ENCODE measurements at places on chromosomes 5 and 9. TPM values are rescaled to one million over a fixed set of nuclear protein-coding genes. Genes with fewer than 3 reads are reported as not detected.

- DNase-seq, result no peak
Observed at GRCh38 chr9:75461183-75461582, 372.9 kb downstream of the OSTF1 start.

GRCh38 chr5:173786286-173787187, 101.6 kb upstream of the CPEB4 start:
- no peak for DNase-seq

DNA sequence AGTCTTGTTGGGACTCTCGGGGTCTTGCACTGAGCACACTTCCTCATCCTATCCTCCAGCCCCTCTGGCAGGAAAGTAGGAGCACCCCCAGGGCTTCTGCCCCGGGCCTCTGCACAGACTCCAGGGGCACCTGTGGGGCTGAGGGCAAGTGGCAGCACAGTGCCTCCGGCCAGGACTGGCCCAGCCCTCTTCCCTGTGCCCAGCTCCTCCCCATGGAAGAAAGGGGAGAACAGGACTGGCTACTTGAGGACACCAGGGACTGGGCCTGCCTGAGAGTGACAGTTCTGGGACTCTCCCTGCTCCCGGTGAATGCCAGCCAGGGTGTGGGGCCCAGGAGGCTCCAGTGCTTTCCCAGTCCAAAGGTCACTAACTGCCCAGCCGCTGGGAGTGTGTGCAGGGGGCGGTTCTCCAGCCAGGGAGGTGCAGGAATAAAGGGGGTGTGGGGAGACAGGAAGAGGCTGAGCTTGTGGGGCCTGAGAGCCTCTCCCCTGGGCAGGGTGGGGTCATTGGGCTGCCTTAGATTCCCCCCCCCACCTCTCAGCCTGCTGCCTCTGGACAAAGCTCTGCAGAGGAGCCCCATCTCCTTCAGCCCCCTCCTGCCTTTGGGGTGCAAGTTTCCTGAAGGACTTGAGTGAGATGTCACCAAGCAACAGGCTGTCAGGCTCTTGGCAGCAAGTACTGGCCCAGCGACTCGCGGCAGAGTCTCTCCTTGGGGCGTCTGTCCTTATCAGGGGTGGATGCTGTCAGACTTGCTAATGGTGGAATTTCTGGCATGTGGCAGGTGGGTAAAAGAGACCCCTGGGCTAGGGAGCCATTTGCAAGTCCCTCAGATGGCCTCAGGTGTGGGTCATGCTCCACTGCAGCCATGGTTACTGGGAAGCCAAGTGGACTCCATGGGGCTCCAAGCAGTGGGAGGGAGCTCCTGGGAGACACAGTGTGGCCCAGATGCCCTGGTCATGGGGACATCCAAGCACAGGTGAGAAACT, 19.1 kb upstream of the JADE2 start:
- peak; percentile 57 for DNase-seq

GRCh38 chr5:52783226-52783959, 4.3 kb upstream of the ITGA1 start:
- no peak for DNase-seq

- DNase-seq, result no peak
Observed at GRCh38 chr9:136808806-136809158, 1.0 kb downstream of the RABL6 start.

DNA sequence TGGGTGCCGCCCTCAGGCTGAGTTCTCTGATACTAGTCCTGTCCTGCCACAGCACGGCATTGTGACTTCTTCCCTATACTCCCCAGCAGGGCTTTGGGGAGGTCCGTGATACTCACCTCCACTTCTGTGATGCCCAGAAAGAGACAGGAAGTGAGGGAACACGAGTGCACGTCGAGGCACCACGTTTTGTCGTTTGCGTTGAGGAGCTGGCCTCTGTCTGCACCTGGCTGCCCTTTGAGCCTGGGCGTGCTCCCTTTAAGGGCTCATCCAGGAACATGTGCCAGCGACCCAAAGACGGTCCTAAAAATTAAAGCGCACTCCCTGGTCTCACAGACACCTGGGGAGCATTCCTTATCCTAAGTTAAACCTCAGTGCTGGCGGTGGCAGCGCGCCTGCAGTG, 8.7 kb upstream of the IRX4 start:
- no peak for DNase-seq

DNA sequence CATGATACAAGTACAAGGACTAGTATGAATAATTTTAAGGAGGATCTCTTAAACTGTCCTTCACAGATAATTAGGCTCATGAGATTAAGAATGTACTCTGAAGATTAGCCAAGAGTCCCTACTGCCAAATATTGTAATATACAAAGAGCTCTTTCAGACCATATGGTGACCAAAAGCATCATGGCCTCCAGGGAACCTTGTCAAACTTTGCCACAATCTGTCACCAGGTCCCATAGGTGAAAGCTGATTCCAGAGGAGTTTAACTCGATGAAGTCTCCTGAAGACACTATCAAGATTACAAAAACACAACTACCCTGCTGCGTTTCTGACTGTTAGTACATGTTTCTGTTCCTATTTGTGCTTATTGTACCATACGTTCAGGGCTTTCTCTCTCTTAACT, 395.4 kb upstream of the ITGA1 start:
- no peak for DNase-seq

- no peak for DNase-seq
Observed at GRCh38 chr5:132283423-132284043, 10.7 kb upstream of the SLC22A4 start.

GRCh38 chr5:76804266-76804665, 14.6 kb upstream of the F2RL1 start:
- no peak for DNase-seq

DNA sequence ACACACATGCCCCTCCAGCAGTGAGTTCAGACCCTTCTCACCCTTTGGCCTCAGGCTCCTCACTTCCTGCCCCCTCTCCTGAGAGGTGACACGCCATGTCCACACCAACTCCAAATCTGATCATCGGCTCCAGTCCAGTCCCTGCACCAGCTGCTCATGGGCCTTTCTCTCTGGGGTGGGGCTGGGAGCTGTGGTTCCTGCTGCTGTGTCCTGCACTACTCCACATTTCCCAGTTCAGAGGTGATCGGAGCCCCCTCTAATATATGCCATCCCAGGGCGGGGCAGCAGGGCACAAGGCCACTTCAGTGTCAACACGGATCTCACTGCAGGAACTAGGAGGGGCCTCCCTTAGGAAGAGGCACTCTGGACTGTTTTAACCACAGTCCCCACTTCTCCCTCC, 91.5 kb downstream of the ADAMTS2 start:
- DNase-seq, result peak; percentile 36

DNA sequence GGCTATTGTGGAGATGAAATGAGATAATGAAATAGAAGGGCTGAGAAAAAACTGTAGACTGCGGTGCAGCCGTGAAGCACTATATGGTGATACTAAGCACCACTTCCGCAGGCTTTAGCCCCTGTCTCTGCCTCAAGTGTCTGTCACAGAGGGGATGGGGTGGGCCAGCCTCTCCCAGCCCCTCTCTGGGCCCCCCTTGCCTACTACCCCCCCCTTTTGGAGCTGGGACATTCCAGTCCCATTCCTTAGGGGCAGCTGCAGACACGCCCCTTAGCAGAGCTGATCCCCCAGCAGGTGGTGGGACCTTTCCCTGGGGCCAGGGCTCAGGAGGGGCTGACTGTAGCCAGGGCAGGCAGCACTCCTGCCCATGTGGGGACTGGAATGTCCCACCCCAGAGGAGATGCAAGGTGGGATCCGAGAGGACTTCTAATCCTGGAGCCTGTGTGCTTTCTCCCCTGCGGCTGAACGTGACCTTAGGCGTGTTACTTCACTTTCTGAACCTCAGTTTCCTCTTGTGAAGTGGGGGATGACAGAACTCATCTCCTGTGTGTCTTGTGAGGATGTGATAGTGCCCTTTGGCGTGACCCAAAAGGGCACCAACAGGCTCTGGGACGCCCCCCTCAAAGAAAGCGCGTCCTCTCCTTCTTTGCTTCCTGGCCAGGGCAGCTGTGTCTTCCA, 1.9 kb downstream of the N4BP3 start:
- DNase-seq, result no peak

GRCh38 chr9:8428389-8428788, 628.8 kb upstream of the DMAC1 start:
- no peak for DNase-seq

- DNase-seq, result no peak
Observed at GRCh38 chr9:130487500-130487899, 42.7 kb downstream of the ASS1 start.

- no peak for DNase-seq
Observed at GRCh38 chr9:14989811-14990210, 79.6 kb upstream of the FREM1 start.

- no peak for DNase-seq
Observed at GRCh38 chr5:81164936-81165335, 68.2 kb upstream of the CKMT2 start.

DNA sequence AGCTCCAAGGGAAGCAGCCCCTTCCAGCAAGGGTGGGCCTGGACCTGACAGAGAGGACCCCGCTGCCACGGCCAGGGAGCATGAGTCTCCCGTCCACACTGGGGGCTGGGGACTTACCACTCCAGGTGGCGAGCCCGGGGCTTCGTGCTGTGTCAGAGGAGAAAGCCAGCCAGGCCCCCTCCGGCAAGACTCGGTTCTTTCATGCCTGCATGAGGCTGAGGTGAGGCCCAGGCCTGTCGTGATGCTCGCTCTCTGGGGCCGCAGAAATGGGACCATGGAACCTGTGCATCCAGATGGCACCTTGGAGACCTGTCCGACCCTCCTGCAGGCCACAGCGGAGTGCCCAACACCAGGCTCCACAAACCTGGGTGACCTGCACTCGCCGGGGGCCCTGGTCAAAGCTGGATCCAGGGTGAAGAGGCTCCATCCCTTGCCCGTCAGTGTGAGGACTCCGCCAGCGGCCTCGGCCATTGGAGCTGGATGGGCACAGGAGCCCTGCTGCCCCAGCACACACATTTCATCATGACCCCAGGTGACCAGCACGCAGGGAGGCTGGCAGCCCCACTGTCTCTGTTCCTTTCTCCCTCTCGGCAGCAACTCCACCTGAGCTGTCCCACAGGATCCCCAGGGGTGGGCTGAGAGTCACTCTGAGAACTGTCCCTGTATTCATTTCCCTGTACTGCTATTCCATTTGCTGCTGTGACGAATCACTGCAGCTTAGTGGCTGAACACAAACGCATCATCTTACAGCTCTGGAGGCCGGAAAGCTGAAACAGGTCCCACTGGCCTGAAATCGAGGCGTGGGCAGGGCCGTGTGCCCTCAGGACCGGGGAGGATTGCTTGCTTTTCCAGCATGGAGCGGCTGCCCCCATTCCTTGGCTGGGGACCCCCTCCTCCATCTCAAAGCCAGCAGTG, 24.4 kb downstream of the SLC6A18 start:
- no peak for DNase-seq

GRCh38 chr5:110094548-110094947, 404.8 kb downstream of the MAN2A1 start:
- DNase-seq, result no peak

DNA sequence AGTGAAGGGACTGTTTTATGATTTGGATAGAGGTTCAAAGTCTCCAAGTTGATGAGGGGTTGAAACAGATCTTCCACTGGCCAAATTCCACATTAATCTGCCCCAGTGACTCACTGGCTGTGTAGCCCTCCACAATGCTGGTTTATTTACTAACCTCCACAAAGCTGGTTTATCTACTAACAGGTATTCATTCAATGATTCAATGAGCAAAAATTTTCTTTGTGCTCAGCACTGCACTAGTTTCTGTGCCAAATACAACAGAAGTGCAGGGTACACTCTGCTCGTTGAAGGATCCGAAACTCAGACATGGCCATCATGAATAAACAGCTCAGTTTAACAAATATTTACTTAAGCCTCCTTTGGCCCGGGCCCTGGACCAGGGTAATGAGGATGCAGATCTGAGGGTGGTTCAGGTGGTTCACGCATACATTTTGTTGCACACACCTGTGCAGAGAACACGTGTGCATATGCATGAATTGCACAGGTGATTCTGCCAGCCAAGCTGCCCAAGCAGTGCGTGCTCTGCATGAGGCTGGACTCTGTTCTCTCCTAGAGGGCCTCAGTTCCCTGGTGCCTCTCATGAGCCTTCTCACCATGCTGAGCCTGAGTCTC, 71.0 kb downstream of the SH3PXD2B start:
- peak; percentile 60 for DNase-seq

- no peak for DNase-seq
Observed at GRCh38 chr9:93369686-93370085, 81.8 kb upstream of the FAM120A start.

DNA sequence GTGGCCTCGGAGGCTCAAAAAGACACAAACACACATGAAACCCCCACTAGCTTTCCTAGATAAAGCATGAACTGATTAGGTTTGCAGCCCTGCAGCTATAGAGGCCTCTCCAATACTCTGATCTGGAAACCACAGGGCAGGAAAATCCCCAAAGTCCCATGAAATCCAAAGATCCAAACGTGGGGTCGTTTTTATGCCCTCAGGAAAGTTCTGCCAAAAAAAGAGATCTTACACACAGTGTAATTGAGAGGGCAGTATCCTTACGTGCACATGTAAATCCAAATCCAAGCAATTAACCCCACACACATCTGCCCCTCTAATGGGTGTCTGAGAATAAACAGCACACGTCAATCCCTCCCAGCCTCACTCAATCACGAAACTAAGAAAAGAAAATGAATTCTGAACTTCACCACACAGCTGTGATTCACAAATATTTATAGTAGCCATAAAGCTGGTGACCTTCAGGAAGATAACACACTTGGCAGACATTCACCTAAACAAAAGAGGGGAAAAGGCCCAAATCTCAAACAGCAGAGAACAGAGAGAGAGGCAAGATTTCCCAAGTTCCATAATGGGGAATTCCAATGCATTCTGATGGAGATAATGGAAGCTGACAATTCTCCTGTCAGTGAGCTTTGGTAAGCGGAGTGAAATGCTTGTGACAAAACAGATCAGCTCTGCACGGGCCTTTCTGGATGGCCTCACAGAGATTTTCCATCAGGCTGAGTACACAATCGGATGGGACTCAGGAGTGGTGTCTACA, 114.2 kb downstream of the SEMA5A start:
- DNase-seq, result no peak

DNA sequence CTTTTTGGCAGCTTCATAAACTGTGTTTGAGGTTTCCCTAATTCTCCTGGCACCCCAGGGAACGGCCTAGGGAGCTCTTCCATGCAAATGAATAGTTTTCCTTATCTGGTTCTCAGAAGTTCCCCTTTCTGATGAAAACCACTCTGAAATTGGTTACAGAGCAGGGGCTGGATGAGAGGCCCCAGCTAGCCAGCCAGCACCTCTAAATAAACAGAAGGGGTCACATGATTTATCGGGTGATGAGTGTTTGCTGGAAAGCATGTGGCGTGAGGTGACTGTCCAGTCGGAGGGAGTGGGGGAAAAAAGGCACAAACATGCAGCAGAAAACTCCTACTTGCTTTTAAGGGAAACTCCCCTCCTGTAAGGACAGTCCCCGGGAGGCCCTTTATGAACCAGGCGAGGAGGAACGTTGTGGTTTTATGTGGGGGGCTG, 261.2 kb upstream of the ANKRD55 start:
- no peak for DNase-seq

ADGRD2 gene
- not detected for total RNA-seq

TLR4 gene
- 71.2 TPM for total RNA-seq

THBS4 gene
- total RNA-seq, result 3.5 TPM

WDR38 gene
- total RNA-seq, result not detected

ADAMTS19 gene
- not detected for total RNA-seq

GOLGA2 gene
- total RNA-seq, result 97.5 TPM

IRGM gene
- total RNA-seq, result 0.73 TPM

RGS7BP gene
- 0.29 TPM for total RNA-seq

NDUFS4 gene
- total RNA-seq, result 93.7 TPM

GRAMD2B gene
- total RNA-seq, result 103 TPM

EGFL7 gene
- total RNA-seq, result 53.4 TPM
